Keratinocyte (primary cell): ENCODE measurements at places on chromosomes 12 and 14.

DNA sequence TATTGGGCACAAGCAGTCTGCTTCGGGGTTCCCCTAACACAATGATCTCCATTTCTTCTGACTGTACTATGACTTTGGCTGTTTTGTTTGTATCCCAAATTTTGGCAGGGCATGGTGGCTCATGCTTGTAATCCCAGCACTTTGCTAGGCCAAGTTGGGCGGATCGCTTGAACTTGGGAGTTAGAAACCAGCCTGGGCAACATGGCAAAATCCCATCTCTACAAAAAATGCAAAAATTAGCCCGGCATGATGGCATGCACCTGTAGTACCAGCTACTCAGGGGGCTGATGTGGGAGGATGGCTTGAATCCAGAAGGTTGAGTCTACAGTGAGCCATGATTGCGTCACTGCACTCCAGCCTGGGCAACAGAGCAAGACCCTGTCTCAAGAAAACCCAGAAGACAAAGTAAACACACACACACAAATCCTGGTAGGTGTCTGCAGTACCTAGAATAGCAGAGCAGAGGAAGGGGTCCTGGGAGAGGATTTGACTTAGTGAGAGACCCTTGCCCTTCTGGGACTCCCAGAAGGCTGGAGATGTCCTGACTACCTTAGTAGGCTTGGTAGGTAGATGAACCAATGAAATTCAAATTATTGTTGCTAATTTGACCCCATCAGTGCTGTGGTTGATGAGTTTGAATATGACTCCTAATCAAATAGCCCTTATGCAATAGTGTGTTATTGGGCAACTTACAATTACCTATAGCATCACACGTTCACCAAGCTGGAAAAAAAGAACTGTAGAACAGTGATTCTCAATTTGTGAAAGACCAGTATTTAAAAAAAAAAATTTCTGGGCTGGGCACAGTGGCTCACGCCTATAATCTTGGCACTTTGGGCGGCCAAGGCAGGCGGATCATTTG, 6.8 kb upstream of the AEBP2 start:
- DNase-seq = no peak

DNA sequence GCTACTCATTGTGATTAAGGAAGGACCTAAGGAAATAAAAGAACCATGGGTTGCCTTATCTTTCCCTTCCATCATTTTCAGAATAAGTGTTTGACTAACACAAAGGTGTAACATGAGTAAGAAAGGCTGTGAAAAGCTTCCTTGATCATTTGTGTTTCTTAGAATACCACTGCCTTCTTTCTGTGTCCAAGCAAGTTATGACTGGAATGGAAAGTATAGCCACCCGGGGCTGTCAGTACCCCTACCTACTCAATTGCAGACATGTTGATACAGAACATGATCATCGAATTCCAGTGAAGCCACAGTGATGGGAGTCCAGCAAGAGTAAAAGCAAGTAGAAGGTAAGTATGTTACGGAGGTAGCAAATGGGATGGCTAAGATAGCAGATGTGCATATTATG, 209.8 kb downstream of the PELI2 start:
- no peak for DNase-seq

- DNase-seq = no peak
Measured at GRCh38 chr14:32545506-32546210, 216.6 kb downstream of the AKAP6 start.

- no peak for DNase-seq
Measured at GRCh38 chr12:5188472-5188871, 144.8 kb downstream of the KCNA5 start.

- no peak for DNase-seq
Measured at GRCh38 chr12:62006076-62006732, 254.0 kb upstream of the USP15 start.

DNA sequence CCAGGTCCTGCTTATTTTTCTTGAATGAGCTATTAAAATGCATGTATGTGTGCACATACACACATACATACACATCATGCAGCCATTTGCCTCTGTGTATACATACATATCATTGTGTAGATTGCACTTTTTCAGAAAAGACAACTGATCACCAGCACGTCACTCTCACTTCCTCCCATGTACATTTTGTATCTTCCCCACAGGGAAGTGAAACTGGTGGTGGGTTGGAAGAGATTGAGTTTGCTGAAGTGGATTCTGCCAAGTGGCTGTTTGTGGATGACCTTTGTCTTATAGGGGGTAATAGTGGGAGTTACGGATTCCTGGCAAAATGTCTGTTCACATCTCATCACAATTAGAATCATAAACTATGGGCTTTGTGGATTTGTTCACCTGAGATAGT, 448.6 kb downstream of the RAD51B start:
- DNase-seq = no peak

DNA sequence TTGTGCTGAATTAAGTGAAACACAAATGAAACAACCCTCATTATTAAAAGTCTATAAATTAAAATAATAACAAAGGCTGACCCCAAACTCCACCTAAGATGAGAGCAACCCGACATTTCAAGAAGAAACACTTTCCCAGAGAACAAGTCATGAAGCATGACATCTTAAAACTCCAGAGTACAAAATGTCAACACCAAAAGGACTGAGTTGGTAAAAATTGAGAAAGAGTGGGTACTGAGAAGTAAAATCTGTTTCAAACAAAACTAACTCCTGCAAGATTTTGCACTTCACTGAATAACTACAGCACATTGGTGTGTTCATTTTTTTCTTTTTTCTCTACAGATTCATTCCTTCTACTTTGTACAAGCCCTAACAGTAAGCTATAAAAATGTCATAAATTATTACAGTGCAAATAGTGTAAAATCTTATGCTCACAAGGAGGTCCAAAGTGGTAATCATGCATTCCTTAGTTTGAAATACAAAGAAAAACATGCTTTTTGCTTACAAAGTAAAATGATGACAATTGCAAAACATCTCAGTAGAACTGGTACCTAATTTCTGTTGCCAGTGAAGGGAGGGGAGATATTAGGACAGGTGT, 31.8 kb downstream of the SLC35F4 start:
- no peak for DNase-seq

DNA sequence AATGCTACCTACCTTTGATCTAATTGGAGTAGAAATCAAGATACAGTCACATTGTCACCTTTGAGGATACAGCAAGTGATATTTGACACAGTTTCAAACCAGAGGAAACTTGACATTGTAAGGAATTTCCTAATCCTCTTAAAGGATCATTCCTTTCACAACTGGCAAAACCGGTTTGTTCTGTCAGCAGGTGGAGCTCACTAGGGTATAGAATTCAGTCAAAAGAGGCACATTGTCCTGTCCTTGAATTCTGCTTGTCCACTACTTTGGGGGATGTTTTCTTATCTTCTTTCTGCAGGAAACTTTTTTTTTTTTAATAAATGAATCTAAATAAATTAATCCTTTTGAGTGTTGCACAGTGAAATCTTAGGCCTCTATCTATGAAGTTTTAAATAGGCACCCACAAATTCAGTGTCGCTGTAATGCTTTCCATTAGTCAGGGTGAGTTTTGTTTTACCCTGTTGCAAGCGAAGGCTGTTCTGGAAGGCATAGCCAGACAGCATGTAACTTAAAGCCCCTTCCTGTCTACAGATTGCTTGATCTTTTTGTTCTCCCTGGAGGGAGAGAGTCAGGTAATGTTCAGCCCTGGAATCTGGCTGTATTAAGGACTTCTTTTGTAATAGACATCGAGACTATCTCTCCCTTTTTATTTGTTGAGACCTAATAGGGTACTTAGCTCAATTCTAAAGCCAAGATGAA, 285.0 kb upstream of the RGS6 start:
- no peak for DNase-seq

- no peak for DNase-seq
Measured at GRCh38 chr14:56211844-56212243, 93.6 kb downstream of the PELI2 start.

- no peak for DNase-seq
Measured at GRCh38 chr14:66603945-66604344, 96.0 kb downstream of the GPHN start.

GRCh38 chr12:233615-233968, 19.6 kb upstream of the SLC6A12 start:
- DNase-seq = no peak

DNA sequence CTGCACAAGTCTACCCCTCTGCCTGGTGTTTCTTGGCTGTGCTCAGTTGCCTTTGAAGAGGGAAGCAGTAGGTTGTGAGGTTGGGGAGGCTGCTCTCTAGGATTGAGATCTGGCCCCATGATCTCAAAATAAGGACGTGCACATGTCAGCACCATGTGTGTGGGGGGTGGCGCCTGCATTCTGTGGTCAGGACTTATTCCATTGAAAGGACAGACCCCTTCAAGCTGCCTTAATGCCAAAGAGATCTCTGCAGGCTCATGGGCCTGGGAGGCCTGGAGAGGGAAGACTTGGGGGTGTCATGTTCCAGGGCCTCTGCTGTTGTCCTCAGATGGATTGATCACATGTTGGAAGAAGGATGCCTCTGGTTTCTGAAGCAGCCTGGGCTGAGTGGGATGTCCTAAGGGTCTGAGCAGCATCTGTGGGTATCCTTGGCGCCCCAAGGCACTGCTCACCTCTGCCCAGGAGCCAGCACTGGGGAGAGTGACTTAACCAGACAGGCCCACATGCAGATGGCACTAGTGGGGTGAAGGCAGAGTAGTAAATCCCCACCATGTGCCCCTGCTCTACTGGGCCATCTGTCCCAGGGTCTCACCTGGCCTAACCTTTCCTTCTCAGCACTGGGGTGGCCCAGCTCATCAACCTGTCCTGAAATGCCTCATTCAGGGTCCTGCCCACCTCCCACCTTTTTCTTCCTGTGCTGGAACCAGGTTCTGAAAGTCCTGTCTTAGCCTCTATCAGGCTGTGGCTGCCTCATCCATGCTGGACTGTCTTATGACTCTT, 118.9 kb downstream of the ADGRD1 start:
- DNase-seq = no peak

DNA sequence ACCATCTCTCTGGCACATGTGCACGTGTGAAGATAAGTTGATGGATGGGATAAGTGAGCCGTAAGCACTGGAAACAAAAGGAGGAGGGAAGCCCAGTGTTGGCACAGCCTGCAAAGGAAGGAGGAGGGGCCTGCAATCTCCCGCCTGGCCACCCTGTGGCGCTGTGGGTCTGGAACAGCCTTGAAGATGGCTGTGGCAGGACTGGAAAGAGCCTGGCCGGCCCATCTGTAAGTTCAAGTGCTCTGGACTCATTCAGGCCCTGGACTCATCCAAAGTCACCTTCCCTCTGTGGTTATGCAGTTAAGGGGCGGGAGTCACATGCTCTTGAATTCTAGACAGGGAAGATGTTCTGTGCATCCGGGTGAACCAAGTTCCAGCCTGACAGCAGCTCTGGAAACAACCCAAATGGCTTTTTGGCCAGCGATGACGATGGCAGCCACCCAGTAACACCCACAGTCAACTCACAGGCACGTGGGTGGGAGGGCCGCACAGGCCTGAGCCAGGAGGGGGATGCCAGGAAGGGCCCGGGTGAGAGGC, 50.4 kb downstream of the CHGA start:
- peak; percentile 11 for DNase-seq

DNA sequence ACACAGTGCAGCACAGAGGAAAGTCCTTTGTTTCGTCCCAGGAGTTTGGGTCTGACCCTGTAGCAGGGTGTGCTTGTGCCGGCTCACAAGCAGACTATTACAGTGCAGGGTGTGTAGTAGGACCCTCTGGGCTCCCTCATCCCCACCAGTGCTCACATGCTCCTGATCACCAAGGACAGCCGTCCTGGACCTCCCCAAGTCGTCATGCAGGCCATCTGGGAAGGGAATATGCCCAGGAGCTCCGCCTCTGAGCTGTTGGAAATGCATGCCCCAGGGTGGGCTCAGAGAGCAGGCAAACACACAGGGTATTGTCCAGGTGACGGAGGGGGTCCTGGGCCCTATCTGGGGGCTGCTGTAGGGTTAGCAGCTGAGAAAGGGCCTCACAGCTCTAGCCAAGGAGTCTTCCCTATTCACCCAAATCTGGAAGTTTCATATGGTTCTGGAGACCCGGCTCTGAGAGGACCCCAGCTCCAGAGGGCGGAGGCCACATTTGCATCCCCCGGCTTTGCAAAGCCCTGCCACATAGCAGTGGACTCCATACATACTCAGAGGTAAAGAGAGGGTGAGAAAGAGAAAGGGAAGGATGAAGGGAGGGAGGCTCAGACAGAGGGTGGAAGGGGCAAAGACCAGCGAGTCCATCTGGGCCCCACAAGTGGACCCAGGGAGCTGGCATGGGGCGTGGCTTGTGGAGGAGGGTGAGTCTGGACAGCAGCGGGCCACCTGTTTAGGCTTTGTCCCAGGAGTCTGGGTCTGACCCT, 53.5 kb upstream of the PPP2R5C start:
- no peak for DNase-seq

DNA sequence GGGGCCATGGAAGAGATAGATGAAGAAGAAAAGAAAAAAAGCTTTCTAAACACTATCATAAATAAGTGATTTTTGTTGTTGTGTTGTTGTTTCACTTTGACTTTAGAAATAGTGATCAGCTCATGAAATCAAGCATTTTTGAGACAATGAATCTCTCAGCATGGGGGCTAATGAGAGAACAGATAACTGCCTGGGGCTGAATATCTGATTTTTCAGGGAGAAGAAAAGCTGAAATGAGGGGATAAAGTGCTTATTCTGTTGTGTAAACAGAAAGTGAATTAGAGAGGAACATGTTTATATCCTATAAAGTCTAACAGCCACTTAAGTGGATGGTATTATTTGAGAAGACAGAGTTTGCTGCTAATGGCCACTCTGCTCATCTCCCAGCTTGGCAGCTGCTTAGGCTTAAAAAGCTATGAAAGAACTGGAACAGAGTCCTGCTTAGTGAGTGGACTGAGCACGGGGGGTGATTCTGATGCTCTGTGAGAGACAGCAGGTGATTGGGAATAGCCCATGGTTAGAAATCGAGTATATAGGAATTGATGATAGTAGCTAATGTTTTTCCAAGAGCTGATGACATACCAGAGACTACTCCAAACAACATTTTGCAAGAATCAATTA, 646.1 kb upstream of the TMEM132C start:
- no peak for DNase-seq

- peak; percentile 65 for DNase-seq
Measured at GRCh38 chr14:49497725-49498348, 88.3 kb downstream of the RPS29 start.

DNA sequence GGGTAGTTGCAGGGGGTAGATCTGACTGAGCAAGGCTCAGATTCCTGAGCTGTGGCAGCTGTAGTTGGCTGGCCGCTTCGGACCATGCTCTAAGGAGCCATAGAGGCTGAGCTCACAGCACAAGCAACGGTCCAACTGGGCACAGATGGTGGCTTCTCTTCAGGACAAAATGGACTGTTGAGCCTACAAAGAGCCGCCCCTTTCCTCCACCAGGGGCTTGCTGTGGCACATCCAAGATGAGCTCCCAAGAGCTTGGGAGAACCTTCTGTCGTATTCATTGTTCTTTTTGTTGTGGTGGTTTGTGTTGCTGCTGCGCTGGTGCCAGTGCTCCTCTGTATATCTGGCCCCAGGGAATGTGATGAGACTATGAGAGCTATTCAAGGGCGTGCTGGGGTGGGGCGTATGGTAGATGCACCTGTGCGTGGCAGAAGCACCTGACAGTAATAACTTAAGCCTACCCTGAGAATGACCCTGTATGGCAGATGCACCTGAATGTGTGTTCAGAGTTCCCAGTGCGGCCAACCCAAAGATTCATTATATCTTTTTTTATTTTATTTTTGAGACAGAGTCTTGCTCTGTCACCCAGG, 17.8 kb upstream of the LGALS3 start:
- no peak for DNase-seq

GRCh38 chr12:15005064-15005463, 32.2 kb downstream of the PDE6H start:
- DNase-seq = no peak
